ENCODE measurements at places on chromosomes 2 and 18.

DNA sequence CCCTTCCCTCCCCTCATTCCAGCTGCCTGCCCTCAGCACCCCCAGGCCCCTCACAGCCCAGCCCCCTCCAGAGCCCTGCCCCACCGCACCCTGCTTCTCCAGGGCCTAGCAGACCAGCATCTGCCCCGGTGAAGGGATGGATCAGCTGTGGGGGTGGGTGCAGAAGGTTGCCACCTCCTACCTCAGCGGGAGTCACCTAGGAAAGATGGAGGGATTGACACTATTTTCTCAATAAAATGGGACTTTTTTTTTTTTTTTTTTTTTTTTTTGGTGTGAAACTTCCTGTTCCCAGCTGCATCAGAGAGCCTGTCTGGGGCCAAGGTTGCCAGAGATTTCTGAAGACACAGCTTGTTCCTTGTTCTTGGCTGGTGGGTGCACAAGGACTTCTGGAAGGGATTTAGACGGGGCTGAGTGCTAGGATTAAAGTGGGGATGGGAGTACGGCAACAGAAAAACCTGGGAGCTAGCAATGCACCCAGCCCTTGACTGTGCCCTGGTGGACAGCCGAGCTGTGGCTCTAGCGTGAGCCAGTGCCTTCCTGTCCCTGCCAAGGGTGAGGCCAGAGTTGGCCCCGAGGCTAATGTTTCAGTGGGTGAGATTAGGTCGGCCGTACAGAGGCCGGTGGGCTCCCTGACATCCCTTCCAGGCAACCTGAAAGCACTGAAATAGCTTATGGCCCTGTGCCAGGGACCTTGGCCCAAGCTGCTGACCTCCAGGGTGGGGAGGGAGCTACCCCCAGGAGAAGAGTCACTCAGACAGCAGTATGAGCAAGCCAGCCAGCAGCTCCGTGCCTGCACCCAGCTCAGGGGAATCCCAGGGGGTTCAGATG, 4.6 kb downstream of the B3GNT7 start:
- DNase-seq: peak; percentile 47

DNA sequence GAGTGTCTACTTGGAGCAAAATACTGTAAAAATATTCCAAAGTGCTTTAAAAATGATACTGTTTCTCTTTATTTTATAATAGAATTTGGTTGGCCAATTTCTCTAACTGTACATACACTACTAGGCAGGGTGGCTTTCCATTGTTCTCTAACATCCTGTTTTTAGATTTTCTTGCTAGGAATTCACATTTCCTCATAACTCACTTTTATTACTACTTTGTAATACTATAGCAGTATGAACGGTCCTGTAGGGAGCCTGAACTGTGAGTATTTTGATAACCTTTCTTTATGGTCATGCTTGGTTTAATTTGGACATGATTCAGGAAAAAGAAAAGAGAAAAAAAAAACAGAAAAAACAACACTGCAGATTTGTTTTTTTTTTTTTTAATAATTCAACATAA, 37.8 kb downstream of the GCG start:
- no peak for DNase-seq

DNA sequence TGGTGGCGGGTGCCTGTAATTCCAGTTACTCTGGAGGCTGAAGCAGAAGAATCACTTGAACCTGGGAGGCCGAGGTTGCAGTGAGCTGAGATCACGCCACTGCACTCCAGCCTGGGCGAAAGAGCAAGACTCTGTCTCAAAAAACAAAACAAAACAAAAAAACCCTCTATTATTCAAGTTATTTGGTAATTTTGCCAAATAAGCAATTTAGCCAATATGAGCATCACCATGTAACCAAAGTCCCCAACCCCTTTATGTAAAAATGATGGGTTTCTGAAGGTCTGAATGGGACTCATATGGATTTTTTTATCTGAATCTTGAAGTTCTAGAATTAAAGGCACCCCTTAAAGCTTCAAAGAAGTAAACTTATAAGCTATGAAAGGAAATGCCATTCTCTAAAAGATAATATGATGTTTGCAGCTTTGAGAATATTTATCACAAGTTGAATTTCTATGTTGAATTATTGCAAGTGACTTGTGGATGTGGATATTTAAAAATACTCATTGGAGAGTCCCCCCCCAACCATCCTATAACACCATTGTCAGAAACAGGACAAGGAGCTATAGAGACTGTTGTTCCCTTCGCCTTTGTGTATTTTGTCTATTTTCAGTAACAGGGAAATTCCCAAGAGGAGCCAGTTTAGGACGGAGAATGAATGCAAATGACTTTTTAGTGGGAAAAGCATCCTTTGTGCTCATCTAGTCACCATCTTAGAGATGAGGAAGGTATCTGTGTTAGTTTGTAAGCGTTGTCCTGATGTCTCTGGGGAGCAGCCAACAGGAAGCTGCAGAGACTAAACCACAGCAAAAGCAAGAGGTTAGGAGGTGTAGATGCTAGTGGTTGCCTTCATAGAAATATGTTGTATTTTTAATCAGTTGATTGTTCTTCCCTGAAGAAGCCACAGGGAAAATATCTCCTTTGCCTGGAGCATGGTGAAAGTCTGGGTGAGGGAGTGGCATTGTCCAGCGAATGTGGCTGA, 68.3 kb downstream of the TET3 start:
- no peak for DNase-seq

DNA sequence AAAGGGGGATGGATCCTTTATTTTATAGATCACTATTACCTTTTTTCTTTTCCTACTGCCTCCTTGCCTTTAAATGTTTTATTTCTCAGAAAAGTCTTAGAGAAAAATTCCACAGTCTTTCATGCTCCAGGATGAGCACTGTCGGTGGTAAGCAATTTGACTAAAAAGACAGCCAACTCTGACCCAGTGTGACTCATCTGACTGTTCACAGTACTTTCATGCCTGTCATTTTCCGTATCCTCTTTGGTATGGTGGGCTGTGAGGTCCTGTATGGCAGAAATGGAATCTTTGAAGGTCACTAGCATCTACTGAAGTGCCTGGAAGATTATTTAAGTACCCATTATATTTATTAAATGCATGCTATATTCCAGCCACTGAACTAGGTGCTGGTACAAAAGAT, 2.1 kb upstream of the RFTN2 start:
- DNase-seq: no peak

- peak; percentile 42 for DNase-seq
Observed at GRCh38 chr2:221649051-221649775, 77.1 kb upstream of the EPHA4 start.

GRCh38 chr2:234914371-234915154, 37.3 kb upstream of the SH3BP4 start:
- DNase-seq: no peak

DNA sequence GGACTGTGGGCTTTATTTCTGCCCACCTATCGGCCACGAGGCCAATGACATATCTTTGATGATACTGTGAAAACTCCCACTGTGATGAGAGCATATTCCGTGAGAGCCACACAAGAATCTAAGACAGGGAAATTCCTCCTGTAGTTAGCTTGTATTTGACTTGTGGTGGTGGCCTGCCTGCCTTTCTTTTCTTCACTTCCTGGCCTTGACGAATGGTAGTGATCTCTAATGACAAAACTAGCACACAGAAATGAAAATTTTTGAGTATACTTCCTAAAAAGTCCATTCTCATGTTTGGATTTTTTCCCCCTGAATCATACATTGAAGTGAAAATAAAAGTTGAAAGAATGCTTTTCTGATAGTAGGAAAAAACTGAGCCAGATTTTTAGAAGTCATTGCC, 94.4 kb downstream of the MGAT5 start:
- no peak for DNase-seq

- DNase-seq: no peak
Observed at GRCh38 chr18:74229891-74230290, 61.9 kb downstream of the CYB5A start.
